GM06990 (cell line): ENCODE measurements at places on chromosomes 11 and 22.

GRCh38 chr11:126115127-126115495, 52.4 kb upstream of the CDON start:
- no peak for DNase-seq

GRCh38 chr11:113880971-113881370, 5.6 kb upstream of the USP28 start:
- DNase-seq, result no peak

DNA sequence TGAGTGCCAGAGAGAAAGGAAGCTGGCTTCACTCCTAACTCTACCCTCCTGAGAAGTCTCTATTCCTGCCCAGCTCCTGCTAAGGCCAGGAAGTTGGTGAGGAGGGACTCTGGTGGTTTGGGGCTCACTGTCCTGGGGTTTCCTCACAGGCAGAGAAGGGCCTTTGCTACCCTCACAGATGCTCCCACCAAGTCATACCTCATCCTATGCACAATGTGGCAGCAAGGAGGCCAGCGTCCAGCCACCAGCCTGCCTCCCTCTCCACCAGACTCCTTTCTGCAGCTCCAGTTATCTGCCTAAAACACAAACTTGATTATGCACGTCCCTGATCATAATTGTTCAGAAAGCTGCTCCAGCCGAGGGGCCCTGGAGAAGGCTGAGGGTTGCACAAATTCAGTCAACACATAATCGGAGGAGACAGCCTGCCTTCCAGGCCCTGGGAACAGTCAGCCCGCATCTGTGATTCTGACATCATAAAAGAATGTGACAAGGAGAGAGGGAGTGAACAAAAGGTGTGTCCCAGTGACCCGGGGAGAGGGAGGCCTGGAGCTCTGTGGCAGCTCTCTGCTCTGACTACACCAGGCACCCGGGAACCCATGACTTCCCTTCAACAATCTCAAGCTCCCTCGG, 28.8 kb downstream of the DKK3 start:
- DNase-seq, result no peak

DNA sequence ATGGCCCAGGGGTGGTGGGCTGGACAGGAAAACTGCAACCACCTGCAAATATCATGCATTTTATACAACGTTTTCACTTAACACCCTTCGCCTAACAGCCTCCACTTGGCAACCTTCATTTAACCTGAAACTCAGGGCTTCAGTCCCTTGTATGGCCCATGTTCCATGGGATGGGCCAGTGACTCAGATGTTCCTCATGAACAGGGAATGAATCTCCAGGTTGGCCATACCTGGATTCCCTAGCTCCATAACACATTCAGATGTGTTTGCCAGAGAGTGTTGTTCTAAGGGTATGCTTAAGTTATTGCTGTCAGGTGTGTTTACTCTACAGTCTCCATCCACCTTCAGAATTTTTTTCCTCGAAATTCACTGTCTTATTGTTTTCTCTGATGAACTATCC, 316.9 kb downstream of the JRKL start:
- DNase-seq, result no peak

DNA sequence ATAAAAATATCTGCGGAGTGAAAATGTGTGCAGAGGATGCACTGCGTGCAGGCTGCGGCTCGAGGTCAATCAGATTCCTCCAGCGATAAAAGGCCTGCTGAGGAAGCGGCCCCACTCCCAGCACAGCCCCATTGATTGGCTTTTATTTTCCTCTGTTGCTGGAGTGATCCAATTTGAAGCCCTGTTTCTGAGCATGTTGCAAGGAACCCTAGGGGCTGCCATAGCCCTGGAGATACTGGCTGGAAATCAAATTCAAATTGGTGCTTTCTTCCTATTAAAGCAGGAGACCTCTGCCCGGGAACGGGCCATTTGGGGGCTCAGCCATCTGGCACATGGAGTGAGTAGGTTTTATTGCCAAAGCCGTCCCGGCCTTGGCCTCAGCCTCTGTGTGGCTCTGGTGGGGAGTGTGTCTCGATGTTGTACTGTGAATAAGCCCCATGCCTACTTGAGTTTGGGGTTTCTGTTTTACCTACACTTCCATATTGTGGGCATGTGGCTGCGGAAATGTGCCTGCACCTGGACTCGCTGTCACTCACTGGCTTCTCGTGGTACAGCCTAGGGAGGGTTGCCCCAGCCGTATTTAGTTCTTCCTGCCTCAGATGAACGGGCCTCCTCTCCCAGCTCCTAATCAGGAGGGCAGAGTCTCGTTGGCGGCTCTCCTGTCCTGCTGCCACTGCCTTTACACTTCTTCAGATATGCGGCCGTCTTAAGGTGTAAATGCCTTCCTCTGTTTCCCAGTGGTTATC, 25.6 kb downstream of the PARVB start:
- DNase-seq, result no peak

DNA sequence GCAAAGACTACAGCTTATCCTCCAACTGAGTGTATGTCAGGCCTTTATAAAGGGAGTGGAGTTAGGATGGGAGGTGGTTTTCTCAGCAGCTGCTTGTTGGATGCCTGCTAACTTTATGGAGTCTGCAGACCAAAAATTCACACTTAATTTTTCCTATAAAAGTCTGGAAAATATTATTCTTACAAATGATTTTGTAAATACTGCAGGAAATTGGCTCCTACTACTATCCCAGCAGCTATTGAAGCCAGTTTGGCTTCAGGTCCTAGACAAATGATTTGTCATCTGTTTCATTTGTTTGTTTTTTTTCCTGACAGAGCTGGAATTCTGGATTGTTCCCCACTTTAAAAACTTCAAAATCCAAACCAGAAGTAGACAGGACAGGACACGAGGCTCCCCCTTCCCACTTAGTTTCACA, 292.5 kb downstream of the TMEM135 start:
- DNase-seq, result no peak

GRCh38 chr11:91230647-91231046, 994.0 kb upstream of the FAT3 start:
- DNase-seq, result no peak

- DNase-seq, result no peak
Measured at GRCh38 chr11:3808861-3809623, 682 bp downstream of the PGAP2 start.
